ENCODE measurements at places on chromosomes 2 and 18. TPM values are rescaled to one million over a fixed set of nuclear protein-coding genes. Genes with fewer than 3 reads are reported as not detected.

DNA sequence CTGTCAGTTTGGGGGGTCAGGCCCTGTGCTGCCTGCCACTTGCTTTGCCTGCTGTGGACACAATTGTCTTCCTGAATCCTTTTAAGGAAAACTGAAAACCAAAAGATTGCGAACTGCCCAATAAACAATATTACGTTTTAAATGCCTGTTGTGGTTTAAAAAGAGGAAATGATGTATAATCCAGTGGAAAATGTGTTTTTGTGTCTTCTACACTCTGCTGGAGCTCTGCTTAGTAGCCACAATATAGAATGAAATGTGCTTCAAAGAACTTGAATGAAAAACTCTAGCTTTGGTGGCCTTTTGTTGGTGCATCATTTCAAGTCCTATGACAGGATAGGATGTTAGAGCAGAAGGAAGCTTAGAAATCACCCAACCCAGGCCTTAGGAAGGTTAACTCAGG is 23.2 kb upstream of the CABYR start:
- DNase-seq, result no peak

GRCh38 chr2:219388121-219388906 is 602 bp upstream of the DNPEP start:
- DNase-seq, result peak; percentile 90

DNA sequence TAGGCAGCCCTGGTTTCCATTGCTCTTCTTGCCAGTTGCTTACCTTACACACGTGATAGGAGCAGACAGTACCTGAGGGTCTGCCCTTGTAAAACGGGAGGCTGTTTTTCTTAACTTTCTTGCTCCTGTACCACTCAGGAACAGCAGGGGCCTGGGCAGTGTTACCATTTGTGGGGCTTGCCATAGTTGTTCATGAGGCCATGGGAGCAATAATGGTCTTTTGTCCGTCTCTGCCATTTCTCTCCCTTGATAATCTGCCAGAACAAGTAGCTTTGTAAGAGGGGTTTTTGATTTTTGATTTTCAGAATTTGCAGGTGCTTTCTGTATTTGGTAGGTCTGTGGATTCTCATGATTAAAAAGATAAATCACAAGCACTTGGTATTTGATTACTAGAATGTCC is 259.0 kb downstream of the PHLPP1 start:
- no peak for DNase-seq

Gene UCN
- total RNA-seq, result 8.0 TPM

- DNase-seq, result no peak
Observed at GRCh38 chr2:233448220-233448559, 93.9 kb downstream of the DGKD start.

Gene CLEC4F
- total RNA-seq, result not detected
